ENCODE measurements at places on chromosomes 6 and 20.
A peak's percentile ranks its signal among the peaks of the same experiment; 100 is the strongest.

- no peak for DNase-seq
Measured at GRCh38 chr6:135906542-135906941, 55.0 kb downstream of the PDE7B start.

DNA sequence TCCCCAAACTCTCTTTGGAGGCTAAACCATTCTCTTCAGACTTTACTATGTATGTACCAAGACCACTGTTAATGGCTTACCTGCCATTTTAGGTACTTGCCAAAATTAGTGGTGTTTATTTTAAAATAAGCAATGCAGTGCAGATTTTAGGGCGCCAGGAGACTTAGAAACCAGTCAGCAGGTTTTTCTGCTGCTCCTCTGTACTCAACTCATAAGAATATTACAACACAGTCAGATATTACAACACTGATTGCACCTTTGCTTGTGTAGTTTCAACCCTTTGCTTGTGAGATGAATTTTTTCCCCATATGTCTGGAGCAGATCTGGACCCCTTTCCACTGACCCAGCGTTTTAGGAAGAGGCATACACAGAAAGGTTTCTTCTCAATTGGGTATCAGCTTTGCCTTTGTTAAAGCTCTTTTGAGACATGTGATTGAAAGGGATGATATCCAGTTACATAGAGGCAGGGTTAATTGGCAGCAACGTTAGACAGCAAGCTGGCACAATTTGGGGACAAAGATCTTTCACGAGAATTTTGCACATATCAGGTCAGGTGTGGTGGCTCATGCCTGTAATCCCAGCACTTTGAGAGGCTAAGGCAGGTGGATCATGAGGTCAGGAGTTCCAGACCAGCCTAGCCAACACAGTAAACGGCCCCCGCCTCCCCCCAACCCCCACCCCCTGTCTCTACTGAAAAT lies 6.2 kb downstream of the TTPAL start:
- DNase-seq, result no peak

- DNase-seq, result no peak
Measured at GRCh38 chr20:11546939-11547338, 370.8 kb upstream of the BTBD3 start.

- no peak for DNase-seq
Measured at GRCh38 chr6:129490521-129491255, 219.3 kb downstream of the ARHGAP18 start.

- DNase-seq, result no peak
Measured at GRCh38 chr6:87181903-87182302, 26.5 kb downstream of the ZNF292 start.

- no peak for DNase-seq
Measured at GRCh38 chr6:115666997-115667396, 393.7 kb downstream of the FRK start.

DNA sequence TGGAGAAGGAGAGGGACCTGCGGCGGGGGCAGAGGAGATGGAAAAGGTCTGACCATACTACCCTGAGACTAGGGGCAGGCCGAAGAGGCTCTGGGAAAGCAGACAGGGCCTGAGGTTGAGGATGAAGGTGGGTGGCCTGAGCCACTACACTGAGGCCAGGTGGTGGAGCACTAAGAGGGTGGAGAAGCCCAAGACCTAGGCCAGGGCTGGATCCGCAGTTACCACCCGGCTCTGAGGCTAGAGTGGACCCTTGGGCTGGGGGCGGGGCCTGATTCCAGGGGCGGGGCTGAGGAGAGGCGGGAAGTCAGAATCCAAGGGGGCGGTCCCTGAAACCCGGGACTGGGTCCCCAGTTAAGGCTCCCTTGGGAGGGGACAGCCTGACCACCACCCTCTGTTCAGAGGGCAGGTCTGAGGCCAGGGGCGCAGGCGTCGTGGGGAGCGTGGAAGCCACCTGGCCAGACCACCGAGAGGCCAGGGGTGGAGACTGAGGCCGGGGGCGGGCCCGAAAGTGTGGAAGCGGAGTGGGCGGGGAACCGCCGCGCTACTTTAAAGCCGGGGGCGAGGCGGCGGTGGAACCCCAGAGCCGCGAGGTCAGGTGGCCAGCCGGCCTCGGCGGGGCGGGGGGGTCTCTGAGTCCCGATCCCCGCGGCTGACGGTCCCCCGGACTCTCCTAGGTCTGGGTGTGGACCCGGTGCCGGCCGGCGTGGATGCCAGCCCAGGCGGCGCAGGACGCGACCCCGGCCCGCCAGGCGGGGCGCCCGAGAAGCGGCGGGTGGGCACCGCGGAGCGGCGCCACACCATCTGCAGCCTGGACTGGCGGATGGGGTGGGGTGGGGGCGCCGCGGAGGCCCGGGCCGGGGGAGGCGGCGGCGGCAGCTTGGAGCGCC lies 8.3 kb downstream of the CCM2L start:
- peak; percentile 29 for DNase-seq

Data from stimulated activated CD4-positive, alpha-beta T cell treated with anti-CD3 and anti-CD28 coated beads, Interleukin-15, amount 100 ng/mL, for 1 hour (primary cell).